HS-27A (cell line): ENCODE measurements at places on chromosomes 1 and 21.

DNA sequence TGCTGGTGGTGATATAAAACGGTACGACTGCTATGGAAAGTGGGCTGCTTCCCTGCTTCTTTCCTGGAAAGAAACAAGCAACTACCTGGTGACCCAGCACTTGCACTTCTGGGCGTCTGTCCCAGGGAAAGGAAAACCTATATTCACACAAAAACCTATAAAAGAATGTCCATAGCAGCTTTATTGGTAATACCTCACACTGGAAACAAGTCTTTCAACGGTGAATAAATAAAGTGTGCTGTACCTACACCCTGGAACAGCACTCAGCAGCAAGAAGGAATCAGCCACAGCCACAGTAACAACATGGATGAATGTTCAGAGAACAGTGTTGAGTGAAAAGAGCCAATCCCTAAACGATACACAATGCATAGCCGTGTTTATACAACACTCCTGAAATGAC, 19.9 kb downstream of the SLC19A1 start:
- no peak for DNase-seq

DNA sequence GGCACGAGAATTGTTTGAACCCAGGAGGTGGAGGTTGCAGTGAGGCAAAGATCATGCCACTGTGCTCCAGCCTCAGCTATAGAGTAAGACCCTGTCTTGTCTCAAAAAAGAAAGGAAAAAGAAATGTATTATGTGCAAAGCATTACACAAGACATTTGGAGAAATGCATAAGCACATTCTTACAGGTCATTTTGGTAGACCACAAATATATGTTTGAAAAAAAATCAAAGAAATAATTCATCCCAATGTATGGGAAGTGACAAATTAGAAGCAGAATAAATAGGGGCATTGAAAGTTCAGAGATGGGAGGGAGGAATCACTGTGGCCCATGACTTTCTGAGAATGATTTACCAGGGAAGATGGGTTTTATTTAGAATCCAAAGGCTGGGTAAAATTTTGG, 283.5 kb upstream of the ADAMTS5 start:
- DNase-seq, result no peak

GRCh38 chr1:11431941-11432507, 46.9 kb upstream of the DISP3 start:
- no peak for DNase-seq

GRCh38 chr1:91847851-91848250, 38.1 kb downstream of the TGFBR3 start:
- no peak for DNase-seq

GRCh38 chr1:172298141-172298540, 122.3 kb upstream of the C1orf105 start:
- DNase-seq, result no peak

- no peak for DNase-seq
These were observed at the start of gene INSRR for GRCh38 chr1:156858959-156859522. INSRR (minus strand) TSS chr1:156859117; CDS start chr1:156858621, 496 bp downstream.

DNA sequence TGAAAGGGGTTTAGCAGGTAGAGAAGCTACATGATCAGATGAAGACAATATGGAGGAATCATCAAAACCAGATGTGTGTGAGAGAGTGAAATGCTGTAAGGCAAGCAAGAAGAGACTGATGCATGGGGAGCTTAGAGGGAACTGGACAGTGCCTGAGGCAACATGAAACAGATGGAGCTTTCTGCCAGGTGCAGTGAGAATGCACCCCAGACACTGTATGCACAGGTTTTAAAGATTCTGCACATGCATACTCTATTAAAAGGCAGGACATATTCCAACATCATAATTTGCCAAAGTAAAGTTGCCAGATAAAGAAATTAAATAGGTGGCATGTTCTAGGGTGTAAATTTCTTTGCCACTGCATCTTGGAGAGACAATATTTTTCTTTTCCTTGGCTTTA, 200.1 kb downstream of the AMY1C start:
- no peak for DNase-seq

DNA sequence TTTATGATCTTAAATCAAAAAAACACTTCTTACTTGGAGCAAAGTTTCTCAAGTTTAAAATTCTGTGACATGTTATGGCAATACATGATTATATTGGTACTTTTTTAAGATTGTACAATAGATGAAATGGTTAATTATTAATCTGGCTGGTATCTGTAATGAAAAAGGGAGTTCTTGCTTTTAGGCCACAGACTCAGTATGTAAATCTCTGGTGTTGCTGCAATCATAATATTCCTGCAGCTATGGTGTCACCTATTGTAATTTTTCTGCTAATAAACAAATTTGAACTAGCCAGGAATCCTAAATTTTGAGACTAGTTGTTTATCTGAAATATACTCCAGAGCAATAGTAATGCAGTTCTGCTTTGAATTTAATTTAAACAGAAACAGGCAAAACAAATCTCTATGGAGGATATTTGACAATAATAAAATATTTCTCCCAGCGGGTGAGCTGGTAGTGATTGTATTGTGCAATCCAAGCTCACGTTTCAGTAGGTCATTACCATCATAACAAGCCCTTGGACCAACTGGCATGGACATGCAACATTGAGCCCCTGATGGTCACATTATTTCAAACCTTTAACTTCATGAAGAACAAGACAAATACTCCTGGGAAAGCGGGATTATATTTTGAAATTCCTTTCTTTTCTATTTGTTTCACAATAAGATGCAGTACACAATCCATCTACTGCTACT, 77.2 kb upstream of the USH2A start:
- DNase-seq, result no peak
